Chondrocyte (in vitro differentiated cells): ENCODE measurements at places on chromosomes 1 and 21. TPM values are rescaled to one million over a fixed set of nuclear protein-coding genes. Genes with fewer than 3 reads are reported as not detected.

GRCh38 chr1:174413632-174414031, 34.1 kb upstream of the GPR52 start:
- no peak for DNase-seq

GRCh38 chr21:29237110-29238052, 61.3 kb upstream of the BACH1 start:
- DNase-seq = no peak

DNA sequence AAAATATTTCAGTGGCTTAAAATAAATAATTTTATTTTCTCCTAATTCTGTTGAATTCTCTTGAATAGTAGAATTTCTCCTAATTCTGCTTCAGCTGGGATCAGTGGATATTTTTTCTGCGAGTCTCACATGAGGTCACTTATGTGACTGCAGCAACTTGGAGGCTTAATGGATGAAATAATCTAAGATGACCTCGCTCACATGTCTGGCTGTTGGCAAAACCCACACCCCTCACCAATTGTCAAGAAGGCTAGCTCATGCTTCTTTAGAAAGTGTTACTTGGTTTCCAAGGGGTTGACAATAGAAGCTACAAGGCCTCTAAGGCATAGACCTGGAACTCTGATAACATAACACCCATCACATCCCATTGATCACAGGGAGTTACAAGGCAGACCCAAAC, 156.9 kb upstream of the DPYD start:
- DNase-seq = no peak

DNA sequence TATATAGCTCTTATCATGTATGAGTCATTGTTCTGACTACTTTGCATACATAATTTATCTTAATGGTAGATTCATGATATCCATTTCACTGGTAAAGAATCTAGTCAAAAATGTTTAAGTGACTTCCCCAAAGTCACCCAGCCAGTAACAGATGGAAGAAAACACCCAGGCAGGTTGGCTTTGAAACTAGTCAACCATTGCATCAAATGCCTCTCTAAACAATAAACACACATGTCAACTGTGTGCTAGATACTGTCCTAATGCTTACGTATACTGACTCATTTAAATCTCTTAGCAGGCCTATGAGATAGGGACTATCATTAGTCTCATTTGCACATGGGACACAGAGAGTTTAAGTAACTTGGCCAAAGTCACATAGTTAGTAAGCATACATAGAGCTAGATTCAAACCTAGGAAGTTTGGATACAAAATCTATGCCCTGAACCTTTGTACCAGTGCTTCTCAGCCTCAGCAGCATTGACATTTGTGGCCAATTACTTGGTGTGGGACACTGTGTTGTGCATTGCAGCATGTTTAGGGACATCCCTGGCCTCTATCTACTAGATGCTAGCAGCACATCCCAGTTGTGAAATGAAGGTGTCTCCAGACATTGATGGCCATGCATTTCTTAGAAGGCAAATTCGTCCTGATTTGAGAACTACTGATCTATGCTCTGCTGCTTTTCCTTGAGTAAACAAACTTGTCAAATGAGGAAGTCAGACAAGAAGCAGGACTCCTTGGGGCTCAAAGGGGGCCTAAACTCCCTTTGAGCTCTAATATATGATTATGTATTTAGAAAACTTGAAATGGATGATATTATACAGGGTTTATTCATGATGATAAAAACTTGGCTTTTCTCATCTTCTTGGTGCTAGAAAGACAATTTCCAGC, 316.3 kb downstream of the KCNH1 start:
- no peak for DNase-seq

DNA sequence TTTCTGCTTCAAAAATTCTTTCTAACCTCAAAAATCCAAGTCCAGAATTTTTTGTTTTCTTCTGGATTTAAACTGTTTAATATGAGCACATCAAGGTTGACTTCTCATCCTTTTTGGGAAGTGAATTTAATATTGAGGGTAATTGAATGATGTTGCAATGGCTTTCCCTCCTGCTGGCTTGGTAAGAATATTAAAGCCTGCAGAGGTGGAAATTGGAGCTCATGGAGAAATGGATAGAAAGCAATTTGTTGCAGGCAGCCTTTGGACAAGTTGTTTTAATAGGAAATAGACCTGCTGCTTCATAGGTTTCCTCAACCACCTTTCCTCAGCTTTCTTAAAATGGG, 124.7 kb downstream of the SYT2 start:
- DNase-seq = no peak

DNA sequence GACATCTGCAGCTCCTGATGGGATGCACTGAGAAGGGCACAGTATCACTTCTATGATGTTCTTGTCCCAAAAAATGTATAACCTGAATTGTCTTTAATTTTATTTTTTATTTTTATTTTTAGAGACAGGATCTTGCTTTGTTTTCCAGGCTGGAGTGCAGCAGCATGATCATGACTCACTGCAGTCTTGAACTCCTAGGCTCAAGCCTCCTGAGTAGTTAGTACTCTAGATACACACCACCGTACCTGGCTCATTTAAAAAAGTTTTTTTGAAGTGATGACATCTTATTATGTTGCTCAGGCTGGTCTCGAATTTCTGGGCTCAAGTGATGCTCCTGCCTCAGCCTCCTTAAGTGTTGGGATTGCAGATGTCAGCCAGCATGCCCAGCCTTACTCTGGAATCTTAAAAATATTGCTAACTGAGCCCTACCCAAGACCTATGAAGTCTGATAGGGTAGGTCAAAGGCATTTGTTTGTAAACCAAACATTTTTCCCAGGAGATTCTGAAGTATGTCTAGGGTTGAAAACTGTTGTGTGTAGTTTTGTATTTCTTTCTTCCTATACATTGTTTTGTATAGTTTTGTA, 68.9 kb downstream of the ATF6 start:
- DNase-seq = no peak

GRCh38 chr1:159737238-159737916, 23.0 kb upstream of the CRP start:
- DNase-seq = no peak

GRCh38 chr1:91278754-91279153, 125.9 kb downstream of the HFM1 start:
- no peak for DNase-seq

Gene IGSF3
- total RNA-seq = 20.5 to 32.0 TPM (median 20.7 TPM) in 3 replicates

DNA sequence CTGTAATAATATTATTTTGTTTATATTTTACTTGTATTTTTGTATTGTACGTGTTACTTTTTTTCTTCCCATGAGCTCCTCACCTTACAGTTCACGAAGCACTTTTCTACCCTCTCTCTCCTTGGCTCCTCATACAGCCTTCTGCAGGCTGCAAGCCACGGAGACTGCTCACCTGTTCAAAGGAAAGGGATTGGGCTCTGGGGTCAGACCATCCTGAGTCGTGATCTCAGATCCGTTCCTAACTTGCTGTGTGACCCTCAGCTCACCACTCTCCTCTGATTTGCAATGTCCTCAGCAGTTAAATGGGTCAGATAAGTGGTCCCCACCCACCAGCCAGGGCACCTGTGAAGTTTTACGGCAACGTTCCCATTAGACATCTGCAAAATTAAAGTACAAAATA, 54.1 kb downstream of the VWA5B1 start:
- no peak for DNase-seq

Gene OR2L2
- 0.07 TPM in 1 of 3 replicates, not detected in the others for total RNA-seq

GRCh38 chr1:226406401-226406881, 1.5 kb downstream of the PARP1 start:
- DNase-seq = no peak

DNA sequence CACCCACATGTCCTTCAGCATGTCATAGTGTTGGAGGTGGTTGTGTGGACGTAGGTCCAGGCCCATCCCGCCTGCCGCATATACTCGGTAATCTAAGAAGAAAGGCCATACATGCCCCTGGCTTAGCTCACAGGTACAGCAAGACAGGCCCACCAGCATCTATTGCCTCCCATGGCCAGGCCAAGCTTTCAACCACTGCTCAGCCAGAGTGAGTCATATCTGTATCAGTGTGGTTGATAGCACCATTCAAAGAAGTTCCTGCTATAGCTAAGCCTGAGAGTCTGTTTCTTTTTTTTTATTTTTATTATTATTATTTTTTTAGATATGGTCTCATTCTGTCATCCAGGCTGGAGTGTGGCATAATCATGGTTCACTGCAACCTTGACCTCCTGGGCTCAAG, 17.0 kb downstream of the KLHDC8A start:
- DNase-seq = peak; percentile 21

GRCh38 chr21:36917471-36918158, 48.9 kb downstream of the HLCS start:
- no peak for DNase-seq

- DNase-seq = no peak
Observed at GRCh38 chr1:64304823-64305222, 101.4 kb downstream of the UBE2U start.

Gene VTCN1
- not detected in 3 replicates for total RNA-seq

- DNase-seq = no peak
Observed at GRCh38 chr1:178532392-178532791, 19.5 kb downstream of the TEX35 start.

GRCh38 chr1:160161965-160162705, 10.7 kb downstream of the ATP1A4 start:
- no peak for DNase-seq

DNA sequence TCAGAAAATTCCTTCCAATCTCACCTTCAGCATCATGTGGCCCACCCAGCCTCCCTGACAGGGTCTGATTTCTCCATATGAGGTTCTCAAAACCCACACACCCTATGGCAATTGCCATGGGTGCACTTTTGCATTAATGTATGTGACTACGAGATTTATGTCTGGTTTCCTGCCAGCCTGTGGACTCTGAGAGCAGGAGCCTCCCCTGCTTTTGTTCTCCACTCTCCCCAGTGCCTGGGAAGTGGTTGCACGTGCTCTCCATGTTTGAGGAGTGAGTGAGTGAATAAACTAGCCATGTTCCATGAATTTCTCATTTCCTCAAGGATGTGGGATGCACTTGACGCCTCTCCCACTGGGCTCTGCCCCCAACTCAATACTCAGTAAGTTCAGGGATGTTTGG, 91.2 kb downstream of the ACTL8 start:
- no peak for DNase-seq

GRCh38 chr1:109158433-109158832, 44.5 kb downstream of the ELAPOR1 start:
- no peak for DNase-seq

DNA sequence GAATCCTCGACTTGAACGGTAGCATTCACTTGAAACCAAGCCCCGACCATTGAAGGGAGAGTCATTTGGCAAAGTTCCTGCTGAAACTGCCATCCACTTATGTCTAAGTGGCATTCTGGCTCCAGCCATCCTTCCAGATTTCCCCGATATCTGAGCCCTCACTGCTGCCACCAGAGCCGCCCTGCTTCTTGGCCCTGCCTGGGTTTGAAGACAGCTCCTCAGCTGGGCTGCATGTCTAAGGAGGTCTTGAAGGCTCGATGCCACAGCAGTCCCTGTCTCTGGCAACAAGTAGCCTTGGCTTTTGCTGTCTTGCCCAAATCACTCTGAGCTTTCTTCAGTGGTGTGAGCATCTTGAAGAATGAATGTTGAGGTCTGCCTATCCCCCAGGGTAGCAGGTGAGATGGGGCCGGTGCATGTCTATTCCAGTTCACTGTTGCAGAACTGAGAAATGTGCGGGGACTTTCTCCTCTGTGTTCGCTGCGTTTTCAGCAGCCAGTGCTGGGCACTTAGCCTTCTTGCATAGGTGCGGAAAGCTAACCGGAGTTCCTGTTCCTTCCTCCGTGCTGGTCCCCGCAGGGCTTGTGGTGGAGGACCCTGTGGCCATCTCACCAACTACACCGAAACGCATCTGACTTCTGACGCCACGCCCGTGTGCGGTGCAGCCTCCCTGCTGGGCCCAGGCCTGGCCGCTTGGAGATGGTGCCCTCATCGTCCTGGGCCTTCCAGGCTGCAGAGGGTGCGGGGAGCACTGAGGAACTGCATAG, 29.2 kb downstream of the MAN1C1 start:
- no peak for DNase-seq

Gene PTPN22
- not detected in 3 replicates for total RNA-seq

- no peak for DNase-seq
Observed at GRCh38 chr1:222021129-222021528, 279.2 kb upstream of the DUSP10 start.

Gene NEGR1
- total RNA-seq = 6.4 to 9.0 TPM (median 7.7 TPM) in 3 replicates

Gene PBX1
- 21.5 to 38.0 TPM (median 23.0 TPM) in 3 replicates for total RNA-seq

DNA sequence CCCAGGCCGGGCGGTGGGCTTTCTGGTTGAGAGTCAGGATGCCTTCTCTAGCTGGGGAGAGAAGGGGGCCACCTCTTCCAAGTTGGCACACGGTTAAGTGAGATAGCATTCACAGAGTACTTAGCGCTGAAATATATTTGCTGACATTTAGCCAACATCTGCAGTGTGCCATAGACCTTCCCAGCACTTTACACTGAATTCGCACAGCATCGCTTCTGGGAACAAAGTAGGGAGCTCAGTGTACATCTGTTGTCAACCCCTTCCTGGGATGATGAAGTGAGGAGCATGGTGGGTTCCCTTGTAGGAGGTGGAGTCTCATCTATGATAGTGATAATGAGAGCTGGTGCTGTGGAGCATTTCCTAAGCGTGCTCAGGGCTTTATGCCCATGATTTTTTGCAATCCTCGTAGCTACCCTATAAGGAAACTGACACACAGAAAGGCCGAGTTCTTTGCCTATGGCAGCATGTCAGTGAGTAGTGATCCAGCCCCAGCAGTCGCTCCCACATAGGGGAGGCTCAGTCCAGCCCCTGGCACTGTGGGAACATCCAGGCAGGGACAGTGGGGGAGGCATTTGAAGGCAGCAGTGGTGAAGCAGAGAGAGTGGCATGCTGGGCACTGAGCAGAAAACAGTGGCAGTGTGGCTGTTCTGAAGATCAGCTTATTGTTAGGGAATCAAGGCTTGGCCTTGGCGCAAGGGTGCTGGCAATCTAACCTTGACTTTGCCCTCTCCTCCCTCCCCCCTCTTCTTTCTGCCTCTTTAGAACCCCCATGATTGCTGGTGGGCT, 176.2 kb downstream of the PGBD5 start:
- DNase-seq = no peak

DNA sequence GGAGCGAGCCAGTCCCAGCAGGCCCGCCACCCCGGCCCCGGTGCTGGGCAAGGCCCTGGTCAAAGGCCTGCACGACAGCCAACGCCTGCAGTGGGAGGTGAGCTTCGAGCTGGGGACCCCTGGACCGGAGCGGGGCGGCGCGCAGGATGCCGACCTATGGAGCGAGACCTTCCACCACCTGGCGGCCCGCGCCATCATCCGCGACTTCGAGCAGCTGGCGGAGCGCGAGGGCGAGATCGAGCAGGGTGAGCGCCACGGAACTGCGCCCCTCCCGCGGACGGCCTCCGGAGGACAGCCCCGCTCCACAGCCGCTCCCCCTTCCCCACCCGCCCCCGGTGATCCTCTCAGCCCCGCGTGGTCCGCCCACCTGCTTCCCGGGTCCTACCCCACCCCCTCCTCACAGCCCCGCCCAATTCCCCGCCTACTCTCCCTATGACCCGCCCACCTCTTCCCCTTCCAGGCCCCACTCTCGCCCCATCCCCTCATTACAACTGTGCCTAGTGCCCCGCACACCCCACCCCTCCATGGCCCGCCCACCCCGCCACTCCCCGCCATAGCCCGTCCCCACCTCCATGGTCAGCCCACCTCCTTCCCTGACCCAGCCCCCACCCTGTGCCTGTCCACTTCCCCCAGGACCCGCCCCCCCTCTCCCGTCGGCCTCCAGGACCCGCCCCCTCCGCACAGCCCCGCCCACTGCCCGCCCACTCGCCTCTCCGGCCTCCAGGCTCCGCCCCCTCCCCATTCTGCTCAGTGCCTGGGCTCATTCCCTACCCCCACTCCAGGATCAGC, 52.7 kb downstream of the VWA5B1 start:
- no peak for DNase-seq
